ENCODE measurements at places on chromosomes 1 and 21.

- DNase-seq, result no peak
Observed at GRCh38 chr1:56081173-56081572, 498.2 kb downstream of the PLPP3 start.

DNA sequence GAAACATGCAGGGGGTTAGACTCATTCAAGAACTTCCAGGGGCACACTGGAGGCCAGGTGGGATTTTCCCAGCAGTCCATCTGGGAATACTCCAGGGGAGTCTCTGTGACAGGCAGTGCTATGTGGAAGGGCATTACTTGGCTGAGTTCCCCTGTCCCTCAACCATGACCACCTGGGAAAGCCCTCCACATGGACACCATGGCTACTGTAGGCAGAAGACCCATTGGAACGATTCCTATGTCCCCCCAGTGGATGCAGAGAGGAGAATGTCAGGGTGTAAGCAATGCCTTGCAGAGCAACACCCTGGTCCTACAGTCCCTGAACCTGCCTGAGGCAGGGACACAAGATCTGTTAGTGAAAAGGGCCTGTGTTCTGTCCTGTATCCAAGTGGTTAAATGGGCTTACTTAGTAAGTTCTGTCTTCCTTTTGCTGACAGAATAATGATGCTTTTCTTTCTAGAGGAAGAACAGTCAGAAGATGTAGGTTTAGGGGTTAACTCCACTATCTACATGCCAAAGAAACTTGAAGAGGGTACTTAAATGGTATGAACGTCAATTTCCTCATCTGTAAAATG, 13.4 kb downstream of the SLAMF1 start:
- no peak for DNase-seq

DNA sequence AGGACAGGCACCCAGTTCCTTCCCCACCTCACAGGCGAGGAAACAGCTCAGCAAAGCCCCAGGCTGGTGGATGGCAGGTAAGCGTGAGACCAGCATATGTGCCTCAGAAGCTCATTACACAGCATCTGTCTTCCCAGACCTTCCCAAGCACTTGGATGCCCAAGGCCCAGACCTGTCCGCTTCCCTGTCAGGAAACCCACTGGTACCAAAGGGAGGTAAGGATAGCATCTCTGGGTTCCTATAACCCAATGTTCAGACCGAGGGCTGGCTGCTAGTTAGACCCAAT, 3.3 kb downstream of the POFUT2 start:
- DNase-seq, result no peak

- DNase-seq, result no peak
Observed at GRCh38 chr1:169112241-169112640, 5.8 kb downstream of the ATP1B1 start.

DNA sequence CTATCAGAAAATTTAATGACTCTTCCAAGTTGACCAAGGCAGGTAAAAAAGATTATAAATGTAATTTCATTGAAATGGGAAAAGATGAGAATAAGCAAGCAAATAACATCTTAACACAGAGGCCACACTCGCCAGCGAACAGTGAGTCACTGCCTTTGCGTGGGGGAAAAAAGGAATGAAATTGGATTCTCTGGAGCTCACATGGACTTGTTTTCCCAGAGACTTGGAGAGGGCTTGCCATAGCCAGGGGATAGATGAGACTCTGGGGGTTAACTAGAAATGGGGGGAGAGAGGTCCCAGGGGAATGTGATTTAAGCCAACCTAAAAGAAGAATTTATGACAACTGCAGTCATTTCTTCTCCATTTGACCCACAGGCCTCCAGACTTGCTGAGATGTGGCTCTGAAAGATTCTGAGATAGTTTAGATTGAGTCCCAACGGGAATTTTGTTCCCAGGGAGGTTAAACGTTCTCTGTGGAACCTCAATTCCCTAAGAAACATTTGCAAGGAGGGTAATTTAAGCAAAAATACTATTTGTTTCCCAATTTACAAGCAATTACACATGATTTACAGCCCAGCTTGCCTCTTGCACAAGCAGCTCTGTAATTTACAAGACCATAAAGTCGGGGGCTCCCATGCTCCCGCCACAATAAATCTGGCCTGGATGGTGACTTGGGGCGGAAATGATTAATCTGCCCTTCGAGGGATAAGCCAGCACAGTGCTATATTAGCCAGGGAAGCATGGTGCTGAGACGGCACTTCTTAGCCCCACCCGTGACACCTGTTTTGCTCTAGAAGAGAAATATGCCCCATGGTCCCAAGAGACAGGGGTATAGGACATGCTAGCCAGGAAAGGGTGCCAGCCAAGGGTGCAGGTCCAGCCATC, 68.8 kb downstream of the GRIK3 start:
- DNase-seq, result no peak

DNA sequence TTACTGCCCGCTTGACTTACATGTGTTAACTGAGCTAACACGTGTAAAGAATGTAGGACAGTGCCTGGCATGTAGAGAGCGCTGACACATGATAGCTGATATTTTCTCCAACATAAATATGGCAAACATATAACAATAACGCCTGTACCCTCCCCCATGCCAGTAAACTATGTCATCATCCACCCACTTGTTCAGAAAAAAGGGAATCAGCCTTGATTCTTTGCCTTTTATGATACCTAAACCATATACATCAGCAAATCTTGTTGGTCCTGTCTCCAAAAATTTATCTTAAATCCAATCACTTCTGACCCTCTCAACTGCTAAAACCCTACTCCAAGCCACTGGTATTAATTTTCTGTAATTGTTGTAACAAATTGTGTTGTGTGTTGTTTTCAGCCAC, 1.1 kb upstream of the ZNF692 start:
- no peak for DNase-seq

DNA sequence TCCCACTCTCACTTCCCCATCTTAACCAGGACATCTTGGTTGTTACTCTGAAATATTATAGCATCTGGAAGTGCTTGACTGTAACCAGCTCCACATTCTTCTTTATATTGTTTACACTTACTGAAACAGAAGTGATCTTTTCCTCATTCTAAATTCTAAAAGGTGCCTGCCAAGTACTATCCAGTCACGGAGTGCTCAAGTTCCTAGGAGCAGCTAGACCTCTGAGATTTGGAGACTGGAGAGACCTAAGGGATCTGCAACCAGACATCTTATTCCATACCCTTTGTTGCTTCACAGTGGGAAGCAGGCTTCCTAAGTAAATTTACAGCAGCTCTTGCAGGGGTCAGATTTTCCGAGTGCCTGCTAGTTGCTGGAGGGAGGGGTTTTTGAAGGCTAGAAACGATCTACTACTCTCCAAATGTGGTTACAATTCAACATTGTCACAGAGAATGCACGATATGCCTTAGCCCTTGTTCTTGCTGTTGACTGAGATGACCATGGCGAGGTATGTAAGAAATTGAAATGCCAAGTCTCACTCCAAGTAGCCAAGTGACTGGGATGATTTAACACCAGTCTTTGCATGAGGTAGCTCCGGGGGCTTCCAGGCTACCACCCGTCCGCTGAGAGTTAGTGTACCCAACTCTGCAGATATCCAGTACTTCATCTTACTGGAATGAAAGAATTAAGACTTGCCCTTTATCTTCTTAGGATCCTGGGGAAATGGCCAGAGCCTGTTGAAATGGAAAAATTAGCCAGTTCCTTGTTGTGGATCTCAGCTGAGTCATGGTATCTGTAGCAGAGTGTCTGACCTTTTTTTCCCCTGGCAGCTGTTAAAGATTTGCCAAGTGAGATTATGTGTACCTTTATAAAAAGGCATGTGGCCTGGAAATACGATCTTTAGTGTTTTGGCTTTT, 150.8 kb downstream of the MAST2 start:
- DNase-seq, result no peak

- DNase-seq, result no peak
Observed at GRCh38 chr1:244954359-244954758, 90.0 kb upstream of the HNRNPU start.

DNA sequence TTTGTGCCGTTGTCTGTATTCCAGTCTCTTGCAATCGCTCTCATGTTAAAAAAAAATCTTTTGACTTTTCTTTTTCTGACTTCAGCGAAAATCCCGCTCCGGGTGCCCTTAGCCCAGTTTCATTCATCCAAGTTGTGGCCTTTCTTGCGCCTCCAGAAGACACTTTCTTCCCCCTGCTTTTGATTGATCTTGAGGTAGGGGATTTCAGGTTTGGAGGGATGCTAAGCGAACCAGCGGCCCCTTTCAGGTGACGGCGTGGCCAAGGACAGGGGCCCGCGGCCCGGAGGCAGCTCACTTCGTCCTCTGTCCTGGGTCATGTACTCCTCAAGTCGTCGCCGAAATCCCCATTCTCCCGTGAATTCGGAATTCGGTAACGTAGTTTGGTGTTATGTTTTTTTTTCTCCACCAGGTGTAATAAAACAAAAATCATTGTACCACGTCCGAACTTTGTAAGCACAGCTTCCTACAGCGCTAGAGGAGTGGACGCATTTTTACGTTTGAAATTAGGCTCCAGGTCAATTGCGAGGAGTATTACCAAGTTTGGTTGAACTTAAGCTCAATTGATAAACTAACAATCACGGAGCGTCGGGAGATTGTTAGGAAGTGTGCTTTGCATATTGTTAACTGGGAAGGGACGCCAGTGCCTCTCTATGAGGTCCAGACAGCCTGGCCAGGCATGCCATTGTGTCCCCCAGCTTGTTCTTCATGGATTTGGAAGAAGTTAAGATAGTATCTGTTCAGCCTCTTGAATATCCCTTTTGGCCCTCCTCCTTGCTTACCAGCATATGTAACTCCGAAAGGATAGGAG, 1.1 kb downstream of the MRPS6 start:
- no peak for DNase-seq

DNA sequence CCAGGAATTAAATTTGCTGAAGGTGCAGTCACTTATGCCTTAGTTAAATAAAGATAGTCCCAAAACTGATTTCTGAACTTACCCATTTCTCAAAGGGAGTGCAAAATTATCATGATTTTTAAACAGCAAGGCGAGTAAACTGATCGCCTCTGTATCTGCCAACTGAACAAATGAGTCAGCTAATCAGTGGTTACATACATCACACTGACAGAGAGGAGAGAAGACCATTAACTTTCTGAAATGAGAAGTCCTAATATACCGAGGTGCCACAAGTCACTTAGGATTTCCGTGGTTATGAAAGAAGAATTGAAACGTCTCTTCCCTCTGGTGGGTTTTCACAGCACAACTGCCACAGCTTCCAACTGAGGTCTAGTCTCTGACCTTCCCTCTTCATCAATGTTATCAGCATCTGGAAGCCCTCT, 400.7 kb downstream of the SMYD3 start:
- no peak for DNase-seq

- no peak for DNase-seq
Observed at GRCh38 chr21:42365770-42366169, 565 bp downstream of the TFF1 start.

GRCh38 chr1:83787246-83787998, 211.5 kb downstream of the TTLL7 start:
- DNase-seq, result no peak

DNA sequence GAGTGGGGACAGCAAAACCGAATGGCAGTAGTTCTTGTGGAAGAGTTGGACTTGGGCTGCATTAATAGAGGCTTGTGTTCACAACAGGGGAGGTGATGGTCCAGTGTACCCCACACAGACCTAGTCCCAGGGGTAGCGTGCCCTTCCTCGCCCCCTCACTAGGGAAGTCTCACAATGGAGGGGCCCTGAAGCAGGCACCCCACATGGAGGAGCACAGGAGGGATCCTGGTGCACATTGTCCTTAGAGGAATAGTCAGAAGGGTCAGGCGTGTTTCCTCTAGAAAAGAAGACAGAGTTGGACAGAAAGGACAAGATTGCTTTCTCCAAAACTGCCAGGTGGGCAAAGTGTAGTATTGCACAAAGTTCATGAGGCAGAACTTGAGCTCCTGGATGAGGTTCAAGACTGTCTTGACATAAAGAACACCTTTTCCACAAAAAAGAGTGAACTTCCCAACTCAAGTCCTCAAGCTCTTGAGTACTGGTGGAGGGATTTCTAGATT, 23.3 kb downstream of the ETNK2 start:
- DNase-seq, result no peak

DNA sequence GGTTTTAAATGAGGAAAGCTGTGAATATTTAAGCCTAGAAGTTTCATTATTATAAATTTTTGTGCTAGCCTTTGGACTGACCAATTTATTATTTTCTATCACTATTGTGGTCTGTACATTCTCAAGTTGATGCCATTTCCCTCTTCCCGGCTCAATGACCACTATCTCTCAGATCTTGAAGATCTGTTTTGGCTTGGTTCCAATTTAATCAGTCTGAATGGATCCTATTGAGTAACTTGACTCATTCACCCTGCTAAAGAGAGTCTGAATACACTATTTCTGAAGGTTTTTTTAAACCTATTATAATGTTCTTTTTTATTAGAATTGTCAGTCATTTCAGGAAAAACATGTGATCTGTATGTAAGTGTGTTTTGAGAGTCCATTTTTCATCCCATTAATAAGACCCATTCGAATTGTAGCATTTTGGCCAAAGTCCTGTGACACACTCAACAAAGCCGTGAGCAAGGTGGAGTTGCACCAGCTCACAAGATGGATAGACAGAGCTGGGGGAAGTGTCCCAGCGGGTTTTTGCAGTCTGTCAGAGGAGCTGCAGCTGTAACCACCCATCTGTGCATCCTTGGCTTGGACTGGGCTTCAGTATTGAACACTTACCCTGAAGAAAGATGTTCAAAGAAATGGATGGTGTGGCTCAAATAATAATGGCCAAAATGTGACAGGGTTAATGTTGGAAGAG, 145.6 kb downstream of the NFIA start:
- DNase-seq, result no peak

- DNase-seq, result no peak
Observed at GRCh38 chr1:53582211-53583020, 123.2 kb downstream of the DMRTB1 start.

DNA sequence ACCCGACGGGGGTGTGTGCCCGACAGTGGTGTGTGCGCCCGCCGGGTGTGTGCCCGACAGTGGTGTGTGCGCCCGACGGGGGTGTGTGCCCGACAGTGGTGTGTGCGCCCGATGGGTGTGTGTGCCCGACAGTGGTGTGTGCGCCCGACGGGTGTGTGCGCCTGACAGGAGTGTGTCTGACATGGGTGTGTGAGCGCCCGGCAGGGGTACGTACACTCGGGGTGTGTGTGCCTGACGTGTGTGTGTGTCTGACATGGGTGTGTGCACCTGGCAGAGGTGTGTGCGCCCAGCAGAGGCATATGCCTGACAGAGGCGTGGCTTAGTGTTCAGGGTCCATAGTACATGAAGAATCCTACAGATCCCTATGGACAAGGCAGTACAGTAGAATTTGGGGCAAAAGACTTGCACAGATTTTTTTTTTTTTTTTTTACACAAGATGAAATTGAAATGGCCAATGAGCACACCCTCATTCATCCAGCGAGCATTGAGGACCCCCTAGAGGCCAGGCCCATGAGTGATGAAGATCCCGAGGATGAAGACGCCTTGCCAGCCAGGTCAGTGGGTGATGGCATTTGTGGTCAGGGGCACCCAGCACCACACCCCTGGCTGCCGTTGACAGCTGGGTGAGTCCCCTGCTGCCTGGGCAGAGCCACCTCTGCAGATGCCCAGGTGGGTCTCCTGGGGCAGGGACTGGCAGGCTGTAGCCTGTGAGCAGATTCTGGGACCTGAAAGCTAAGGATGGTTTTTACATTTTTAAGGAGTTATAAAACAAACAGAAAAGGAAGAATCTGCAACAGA, 60.1 kb downstream of the ADARB1 start:
- no peak for DNase-seq

- no peak for DNase-seq
Observed at GRCh38 chr1:27566462-27567145, 37.3 kb downstream of the AHDC1 start.

GRCh38 chr21:34743831-34744230, 75.0 kb downstream of the CLIC6 start:
- no peak for DNase-seq

- no peak for DNase-seq
Observed at GRCh38 chr1:163271535-163271934, 50.2 kb upstream of the NUF2 start.
